ENCODE measurements at places on chromosomes 16 and 17.

GRCh38 chr16:84575914-84576313 is 42.0 kb downstream of the COTL1 start:
- no peak for DNase-seq

GRCh38 chr16:50463581-50464324 is 84.4 kb upstream of the NKD1 start:
- no peak for DNase-seq

- DNase-seq = no peak
Observed at GRCh38 chr17:40063187-40063771, 514 bp downstream of the THRA start.

DNA sequence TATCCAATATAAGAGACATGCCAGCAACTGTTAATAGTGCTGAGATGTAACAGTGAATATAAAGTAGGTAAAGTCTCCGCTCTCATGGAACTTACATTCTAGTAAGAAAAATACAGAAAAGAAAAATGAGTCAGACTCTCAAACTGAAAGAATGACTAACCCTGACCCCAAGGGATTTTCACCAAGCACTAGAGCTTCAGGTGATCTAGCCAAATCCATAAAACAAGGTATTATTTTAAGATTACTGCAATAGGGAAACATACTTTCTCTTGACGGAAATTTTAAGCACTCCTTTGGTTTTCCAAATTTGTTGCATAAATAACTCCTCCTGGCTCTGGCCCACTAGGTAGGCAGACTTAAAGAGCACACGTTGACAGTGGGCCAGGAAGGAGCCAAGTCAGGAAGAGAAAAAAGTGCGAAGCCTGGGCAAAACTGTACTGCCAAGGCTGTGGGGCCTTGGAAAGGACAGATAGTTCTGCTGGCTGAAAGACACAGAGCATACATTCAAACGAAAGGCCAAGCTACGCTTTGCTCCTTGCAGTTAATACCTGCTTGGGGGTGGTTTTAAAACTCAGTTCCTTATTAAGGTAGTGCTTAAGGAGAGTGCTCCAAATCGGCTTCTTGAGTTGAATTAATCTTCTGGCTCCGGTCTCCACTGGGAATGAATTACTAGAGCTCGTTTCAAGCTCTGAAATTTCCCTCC is 1.4 kb downstream of the GOT2 start:
- DNase-seq = no peak

- DNase-seq = peak; percentile 78
Observed at GRCh38 chr16:89507834-89508590, at the start of gene SPG7. TSS of gene SPG7 (plus strand) at chr16:89508403. CDS start at chr16:89508418, 15 bp downstream.

- DNase-seq = no peak
Observed at GRCh38 chr16:87951552-87952538, 611 bp downstream of the BANP start.

DNA sequence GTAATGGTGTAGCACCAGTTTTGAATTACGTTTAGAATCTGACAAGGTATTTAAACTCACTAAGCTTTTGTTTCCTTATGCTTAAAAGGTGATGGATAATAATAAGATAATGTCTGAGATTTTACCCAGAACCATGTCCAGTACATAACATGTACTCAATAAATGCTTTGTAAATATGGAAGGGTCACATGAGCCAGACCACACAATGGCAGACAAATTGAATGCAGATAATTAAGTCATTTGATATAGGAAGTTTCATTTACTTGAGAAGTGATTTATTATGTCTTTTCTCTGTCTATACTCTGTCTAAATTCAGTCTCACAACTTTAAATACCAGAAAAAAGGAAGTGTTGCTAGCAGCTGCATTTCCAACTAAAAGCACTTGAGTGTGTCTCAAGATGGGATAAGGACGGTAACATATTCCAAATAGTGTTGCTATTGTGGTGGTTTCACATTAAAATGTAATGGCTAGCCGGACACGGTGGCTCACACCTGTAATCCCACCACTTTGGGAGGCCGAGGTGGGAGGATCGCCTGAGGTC is 52.5 kb upstream of the DHX40 start:
- DNase-seq = no peak

- DNase-seq = no peak
Observed at GRCh38 chr16:58563775-58564174, 48.5 kb downstream of the SETD6 start.

- DNase-seq = no peak
Observed at GRCh38 chr16:66484453-66485213, 57.5 kb downstream of the BEAN1 start.

- no peak for DNase-seq
Observed at GRCh38 chr17:48177816-48178215, 70.2 kb downstream of the SNX11 start.

DNA sequence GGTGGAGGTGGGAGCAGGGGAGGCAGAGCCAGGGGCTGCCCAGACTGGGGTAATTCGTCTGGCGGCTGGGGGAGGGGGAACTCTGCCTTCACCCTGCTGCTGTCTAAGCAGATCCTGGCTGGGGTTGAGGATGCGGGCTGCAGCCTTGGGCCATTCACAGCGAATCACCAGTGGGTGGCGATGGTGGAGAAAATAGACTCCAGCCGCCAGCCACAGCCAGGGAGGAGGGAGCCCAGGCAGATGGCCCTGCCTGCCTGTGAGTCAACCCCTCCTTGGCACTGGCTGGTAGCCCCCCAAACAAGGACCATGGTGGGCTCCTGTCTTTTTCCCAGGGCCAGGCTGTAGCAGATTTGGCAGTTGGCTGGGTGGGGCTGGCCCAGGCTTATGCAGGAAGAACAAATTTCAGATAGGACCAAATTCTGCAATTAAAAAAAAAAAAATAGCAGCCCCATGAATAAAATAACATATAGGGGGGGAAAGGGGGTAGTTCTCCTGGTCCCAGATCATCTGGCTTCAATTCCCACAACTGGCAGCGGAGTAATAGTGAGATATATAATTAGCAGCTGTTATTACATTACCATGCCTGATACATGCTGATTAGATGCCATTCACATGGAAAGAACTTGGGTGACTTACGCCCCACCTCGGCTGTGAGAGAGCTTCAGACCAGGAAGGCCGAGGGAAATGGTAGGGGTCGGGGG is 41.5 kb upstream of the CDH5 start:
- no peak for DNase-seq

DNA sequence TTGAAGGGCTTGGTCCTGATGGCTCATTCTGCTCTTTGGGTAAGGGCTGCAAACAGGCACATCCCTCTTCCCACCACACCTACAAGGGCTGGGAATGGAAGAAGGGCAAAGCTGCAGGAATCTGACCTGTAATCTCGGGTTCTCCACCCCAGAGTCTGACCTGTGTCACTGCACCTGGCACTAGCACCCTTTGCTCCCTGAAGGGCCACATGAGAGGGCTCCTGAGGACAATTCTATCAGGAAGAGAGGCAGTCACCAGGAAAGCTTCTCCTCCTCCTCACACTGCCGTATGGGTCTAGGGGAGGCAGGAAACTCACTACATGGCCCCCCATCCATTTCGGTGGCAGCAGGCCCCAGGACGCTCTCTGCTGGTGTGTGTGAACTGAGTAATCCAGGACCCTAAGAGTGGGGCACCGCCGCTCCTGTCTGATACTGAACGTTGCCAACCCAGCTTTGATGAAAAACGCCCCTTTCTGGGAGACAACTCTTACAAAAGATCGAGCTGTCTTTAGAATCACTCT is 26.4 kb downstream of the TTLL6 start:
- DNase-seq = no peak

- no peak for DNase-seq
Observed at GRCh38 chr17:45437465-45438283, 5.0 kb upstream of the ARHGAP27 start.

GRCh38 chr16:28260193-28260592 is 32.1 kb upstream of the SBK1 start:
- no peak for DNase-seq

DNA sequence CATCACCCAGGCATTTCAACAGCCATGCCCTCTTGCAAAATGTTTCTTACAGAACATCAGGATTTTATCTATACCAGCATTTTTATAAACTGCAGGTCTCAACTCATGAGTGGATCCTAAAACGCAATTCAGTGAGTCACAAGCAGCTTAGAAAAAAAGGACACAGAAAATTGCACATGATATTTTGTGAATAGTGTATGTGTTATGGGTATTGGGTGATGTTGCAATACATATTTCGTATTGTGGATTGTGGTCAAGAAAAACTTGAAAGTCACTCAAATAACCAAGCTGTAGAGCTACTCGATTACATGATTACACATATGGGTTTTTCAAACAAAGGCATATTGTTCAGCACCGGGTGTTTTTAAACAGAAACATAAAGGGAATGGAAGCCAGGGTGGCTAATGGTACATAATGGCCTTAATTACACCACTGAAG is 1.4 kb downstream of the WIPI1 start:
- no peak for DNase-seq

DNA sequence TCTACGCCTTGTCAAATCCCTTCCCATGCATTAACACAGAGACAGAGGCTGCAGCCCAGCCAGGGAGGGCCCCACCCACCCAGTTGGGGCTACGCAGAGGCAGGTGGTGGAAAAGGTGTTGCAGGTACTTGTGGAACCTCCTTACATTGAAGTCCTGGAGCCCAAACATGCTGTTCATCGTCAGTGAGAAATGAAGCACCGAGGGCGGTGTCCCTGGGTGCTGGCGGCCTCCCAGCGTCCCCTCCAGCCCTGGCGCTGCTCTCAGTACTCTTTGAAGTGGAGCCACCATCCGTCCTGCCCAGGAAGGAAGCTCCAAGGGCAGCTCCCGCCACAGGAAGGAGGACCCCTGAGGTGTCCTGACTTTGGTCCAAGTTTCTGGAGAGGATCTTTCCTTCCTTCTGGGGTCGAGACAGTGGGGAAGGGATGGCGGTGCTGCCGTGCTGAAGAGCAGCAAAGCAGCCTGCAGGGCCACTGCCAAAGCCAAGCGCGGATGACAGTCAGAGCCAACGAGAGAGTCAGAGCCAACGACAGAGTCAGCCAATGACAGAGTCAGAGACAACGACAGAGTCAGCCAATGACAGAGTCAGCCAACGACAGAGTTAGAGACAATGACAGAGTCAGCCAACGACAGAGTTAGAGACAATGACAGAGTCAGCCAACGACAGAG is 23.4 kb downstream of the LMF1 start:
- DNase-seq = no peak

DNA sequence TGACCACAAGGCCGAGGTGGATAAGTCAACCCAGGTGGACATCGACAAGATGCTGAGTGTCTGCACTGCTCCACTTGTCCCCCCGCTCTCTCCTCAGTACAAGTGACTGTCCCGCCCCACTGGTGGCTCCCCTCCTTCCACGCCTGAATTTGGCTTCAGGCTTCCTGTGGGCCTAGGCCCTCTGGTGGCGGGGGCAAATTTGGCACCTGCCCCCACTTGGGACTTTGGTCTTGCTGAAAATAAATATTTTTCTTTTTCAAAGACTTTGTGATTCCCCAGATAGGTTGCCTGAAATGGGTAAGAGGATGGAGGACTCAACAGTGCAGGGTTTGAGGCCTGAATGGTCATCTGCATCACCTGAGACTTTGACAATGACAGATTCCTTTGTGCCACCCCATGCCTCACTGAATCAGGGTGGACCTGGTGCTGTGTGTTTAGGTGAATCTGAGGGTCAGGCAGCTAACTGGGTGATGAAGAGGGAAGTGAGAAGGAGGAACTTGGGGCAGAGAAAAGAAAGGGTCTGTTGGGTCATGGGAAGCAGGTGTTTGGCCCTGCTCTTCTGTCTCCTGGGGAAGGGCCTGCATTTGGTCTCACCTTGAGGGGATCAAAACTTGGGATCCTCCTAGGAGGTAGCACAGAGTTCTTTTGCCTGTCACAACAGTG is 2.0 kb downstream of the C16orf86 start:
- no peak for DNase-seq

GRCh38 chr16:14436401-14436955 is 193.6 kb downstream of the PARN start:
- no peak for DNase-seq

GRCh38 chr17:44212507-44213402 is 6.7 kb downstream of the UBTF start:
- no peak for DNase-seq

- no peak for DNase-seq
Observed at GRCh38 chr17:64001763-64002529, 3.8 kb downstream of the PRR29 start.

- no peak for DNase-seq
Observed at GRCh38 chr17:72430611-72431432, 310.0 kb downstream of the SOX9 start.

DNA sequence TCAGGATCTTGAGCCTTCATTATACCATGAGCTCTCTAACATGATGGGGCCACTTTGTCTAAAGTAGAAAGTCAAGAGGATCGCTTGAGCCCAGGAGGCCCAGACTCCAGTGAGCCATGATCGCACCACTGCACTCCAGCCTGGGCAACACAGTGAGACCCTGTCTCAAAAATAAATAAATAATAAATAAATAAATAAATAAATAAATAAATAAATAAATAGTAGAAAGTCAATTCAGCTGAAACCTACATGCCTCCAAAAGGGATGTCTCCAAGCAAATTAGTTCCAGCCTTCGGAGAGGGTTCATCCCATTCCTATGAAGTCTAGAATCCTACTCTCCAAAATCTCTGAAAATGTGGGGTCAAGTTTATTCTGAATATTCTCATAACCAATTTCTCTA is 26.0 kb downstream of the C17orf67 start:
- no peak for DNase-seq

DNA sequence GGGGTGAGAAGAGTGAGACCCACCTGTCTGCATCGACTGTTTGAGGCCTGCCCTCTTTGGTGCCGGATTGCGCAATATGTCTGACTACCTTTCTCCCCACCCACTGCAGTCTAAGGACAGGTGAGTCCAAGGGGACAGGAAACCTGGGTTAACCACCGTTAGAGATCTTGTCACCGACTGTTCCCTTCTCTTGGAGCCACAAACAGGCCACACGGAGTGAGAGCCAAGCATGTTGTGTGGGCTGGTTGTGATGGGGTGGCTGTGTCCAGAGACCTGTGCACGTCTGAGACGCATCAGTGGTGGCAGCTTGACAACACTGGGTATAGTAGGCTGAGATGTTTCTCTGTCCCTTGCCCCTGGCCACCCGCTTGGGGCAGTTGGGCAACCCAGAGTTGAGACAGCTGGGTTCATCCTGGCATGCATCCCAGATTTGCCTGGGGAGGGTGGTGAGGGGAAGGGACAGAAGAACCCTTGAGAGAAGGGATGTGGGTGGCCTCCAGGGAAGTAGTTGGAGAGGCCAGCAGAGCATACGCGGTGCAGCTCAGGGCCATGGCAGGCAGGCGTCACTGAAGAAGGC is 21.4 kb downstream of the MPRIP start:
- DNase-seq = no peak

DNA sequence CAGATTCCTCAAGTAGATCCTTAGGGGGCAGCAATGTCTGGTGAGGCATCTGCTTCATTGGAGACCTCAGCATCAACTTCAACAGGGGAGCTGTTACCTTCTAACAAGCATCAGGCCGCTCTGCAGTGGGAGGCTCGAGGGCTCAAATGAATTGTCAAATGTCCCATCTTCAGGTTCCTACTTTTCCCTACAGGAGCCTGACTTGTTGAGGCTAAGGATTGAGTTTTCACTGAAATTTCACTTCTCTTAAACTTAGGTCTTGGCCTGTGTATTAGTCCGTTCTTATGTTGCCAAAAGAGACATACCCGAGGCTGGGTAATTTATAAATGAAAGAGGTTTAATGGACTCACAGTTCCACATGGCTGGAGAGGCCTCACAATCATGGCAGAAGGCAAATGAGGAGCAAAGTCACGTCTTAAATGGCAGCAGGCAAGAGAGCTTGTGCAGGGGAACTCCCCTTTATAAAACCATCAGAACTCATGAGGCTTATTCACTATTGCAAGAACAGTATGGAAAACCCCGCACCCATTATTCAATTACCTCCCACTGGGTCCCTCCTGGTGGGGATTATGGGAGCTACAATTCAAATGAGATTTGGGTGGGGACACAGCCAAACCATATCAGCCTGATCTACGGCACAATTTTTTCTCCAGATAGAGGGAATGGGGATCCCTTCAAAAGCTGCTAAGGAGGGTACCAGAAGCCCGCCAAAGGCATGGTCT is 5.1 kb upstream of the CD300LD start:
- DNase-seq = no peak
